ENCODE measurements at places on chromosomes 7 and 10.
A peak's percentile ranks its signal among the peaks of the same experiment; 100 is the strongest.

GRCh38 chr10:3068201-3068967 is 1.0 kb downstream of the PFKP start:
- peak; percentile 42 for DNase-seq

- DNase-seq, result no peak
These were observed 227.7 kb downstream of the SKIDA1 start for GRCh38 chr10:21297603-21298383.

DNA sequence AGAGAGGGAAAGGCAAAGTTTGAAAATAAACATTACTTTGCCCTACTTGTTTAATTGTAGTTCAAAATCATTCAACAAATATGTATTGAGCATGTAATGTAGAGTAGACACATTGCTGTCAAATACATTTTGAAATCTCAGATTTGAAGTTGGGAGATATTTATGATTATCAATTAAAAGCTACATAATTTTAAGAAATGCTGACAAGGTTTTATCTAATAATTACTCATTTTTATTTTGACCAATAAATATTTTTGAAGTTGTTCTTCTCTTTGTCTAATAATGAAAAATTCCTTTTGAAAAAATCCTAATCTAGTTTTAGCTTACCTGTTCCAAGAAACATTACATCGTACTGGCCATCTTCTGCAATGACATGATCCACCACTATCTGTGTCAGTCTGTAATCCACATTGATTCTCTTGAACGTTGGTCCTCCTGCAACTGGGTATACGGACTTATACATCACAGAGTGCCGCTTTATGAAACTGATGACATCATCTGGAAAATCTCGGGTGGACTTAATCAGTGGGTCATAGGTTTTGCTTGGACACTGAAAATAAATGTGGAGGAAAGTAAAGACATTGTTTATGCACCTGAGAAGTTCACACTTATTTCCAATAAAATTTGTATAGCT is 164.7 kb downstream of the SEMA3D start:
- no peak for DNase-seq

- no peak for DNase-seq
These were observed 382.5 kb upstream of the SORCS1 start for GRCh38 chr10:107546986-107547385.

GRCh38 chr7:136640977-136641376 is 227.5 kb upstream of the CHRM2 start:
- DNase-seq, result no peak

- DNase-seq, result no peak
These were observed 31.8 kb upstream of the ABCA13 start for GRCh38 chr7:48139459-48139858.

- no peak for DNase-seq
These were observed 269.9 kb upstream of the FERD3L start for GRCh38 chr7:19415123-19415522.

GRCh38 chr7:134750083-134751062 is 29.1 kb upstream of the CALD1 start:
- DNase-seq, result no peak

GRCh38 chr10:14089556-14090292 is 241.0 kb downstream of the FRMD4A start:
- no peak for DNase-seq

DNA sequence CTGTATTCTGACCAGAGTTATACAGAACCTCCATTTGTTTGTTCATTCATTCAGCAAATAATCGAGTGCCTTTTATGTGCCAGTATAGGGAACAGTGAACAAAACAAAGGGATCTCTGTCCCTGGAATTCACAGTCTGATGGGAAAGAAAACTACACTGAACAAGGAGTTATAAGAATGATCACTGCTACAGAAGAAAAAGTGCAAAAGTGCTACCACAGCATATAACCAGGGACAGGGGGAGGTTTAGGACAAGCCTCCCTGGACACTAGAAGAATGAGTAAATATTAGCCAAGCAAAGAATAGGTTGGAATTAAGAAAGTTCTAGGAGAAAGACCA is 4.2 kb downstream of the CLDN12 start:
- DNase-seq, result no peak

DNA sequence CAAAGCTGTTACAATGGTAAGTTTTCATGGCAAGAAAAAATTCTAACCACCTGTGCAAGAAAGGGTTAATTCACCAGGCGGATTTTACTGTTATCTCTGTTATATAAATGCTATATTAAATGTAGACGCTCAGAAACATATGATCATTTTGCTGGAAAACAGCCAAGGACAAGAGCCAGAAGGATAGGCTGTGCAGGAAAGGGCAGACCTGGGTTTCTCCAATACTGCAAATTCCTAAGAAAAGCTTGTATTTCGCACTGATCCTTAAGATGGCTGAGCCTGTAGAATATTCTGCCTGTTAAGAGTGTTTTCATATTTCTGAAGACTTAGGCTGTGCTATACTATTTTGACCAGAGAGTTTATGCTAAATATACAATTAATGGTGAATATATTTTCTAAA is 564.1 kb upstream of the KCND2 start:
- no peak for DNase-seq

- no peak for DNase-seq
These were observed 3.5 kb upstream of the ZNF282 start for GRCh38 chr7:149191851-149192250.

DNA sequence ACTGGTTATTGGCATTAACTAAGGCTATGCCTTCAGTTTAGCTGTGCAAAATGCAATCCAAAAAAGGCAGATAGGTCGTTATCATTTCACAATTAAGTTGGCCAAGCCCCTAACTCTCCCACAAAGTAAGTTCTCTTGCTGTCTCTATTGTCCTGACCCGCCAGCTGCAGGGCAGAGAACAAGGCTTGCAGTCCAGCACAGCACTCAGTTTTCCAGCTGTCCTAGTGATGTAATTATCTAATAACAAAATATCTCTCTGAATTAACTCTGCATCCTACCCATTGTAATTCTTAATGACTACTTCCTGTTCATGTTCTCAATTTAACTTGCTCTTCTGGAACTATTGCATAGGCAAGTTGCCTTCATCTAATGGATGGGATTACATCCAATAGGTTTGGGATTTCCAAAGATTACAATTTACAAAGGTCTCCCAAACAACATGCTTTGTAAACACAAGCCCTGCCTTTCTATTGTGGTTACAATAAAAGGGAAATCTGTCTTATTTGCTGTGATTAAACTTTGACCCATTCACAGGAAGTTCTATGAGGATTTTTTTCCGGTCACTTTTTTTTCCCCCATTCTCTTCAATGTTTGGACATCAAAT is 55.2 kb downstream of the CDK6 start:
- DNase-seq, result peak; percentile 34

DNA sequence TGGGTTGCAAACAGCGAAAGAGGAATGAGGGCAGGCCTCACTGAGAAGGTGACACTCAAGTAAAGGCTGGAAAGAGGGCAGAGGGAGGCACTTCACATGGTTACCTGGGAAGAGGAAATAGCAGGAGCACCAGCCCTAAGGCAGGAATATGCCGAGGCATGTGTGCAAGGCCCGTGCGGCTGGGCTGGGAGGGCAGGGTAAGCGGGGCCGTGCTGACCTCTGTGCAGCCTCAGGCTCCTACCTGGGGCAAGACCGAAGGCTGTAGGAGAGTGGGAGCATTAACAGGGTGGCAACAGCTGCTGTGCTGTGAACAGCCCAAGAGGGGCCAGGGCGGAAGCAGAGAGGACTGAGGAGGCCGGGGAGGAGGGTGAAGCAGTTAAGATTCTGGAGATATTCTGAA is 24.0 kb upstream of the SH3PXD2A start:
- DNase-seq, result no peak

GRCh38 chr7:108455998-108456677 is at the start of gene NRCAM:
NRCAM (minus strand) TSS chr7:108456436; CDS start chr7:108240064, 216,372 bp downstream.
- DNase-seq, result peak; percentile 92

DNA sequence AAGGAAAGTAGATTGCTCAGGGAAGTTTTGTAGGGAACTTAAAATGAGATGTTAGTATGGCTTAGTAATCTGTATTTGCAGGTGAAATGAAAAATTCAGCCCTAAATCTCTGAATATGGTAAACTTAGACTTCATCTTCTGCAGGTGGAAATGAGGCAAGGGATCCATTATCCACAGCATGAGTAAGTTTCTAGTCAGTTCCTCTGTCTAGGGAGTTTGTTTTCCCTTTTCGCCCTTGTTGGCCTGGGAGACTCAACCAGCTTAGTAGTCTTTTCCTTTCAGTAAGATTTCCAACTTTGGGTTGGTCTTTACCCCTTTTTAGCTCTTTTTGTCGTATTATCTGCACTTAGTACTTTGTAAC is 65.6 kb downstream of the ZEB1 start:
- DNase-seq, result no peak

DNA sequence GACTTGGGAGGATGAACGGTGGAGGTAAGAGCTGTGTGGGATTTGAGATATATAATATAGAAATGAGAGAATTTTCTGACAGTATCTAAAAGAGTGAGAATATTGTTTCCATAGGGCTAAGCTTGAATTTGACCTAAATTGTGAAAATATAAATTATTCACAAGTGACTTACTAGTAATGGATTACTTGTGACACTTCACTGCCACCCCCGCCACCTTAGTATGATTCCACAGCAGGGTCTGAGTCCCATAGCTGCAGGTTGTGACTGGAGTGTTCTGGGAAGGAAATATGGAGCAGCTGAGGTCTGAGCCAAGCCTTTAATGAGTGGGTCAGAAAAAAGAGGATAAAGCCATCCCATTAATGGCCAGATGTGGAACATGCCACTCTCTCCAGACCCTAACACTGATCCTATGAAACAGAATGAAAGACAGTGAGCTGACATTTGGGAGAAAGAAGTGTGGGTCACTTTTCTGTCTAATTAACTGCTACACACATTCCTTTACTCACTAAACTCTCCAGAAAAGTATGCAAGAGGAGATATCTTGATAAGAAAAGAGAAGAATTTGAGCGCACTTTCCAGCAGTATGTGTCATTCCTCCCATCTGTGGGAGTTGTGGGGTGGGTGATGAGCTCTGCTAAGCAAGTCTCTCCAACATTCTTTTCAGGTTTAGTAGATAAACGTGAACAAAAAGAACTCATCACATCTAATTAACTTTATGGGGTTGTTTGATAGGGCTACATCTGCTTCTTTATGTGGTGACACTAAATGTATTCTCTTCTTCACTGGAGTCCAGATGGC is 1193.4 kb downstream of the SORCS3 start:
- no peak for DNase-seq

- DNase-seq, result no peak
These were observed 233.8 kb downstream of the SORCS1 start for GRCh38 chr10:106930751-106931150.

DNA sequence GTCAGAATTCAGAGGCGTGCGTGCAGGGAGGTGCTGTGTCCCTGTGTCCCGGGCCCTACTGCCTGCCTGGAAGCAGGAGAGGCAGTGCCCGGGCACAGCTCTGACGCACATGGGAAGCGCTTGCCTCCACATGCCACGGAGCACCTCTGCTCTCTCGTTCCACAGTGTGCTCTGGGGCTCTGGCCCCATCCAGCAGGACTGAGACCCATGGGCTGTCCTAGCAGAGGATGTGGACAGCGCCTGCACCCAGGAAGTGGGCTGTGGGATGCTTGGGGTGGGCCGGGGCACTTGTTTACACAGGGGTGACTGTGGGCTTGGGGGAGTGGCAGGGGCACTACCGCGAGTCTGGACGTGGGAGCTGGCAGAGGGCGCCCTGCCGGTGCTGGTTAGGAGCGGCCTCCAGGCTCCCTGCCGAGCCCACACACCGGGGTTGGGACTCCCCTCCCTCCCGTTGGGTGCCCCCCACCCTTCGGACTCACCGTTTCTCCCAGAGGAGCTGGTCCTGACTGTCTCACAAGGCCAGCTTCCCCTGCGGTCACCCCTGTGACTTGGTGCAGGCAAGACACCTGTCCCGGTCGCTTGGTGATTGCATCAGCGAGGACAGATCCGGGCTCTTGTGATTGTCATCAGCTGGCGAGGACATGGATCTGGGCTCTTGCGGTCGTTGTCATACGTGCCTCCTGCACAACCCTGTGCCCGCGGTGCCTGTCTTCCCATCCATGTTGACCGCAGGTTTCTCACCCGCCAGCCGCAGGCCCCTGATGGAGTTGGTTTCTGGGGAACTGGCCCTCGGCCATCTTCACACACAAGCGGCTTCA is 83.1 kb downstream of the NKX6-2 start:
- DNase-seq, result no peak

GRCh38 chr7:44438816-44439215 is 51.6 kb downstream of the NUDCD3 start:
- DNase-seq, result no peak

DNA sequence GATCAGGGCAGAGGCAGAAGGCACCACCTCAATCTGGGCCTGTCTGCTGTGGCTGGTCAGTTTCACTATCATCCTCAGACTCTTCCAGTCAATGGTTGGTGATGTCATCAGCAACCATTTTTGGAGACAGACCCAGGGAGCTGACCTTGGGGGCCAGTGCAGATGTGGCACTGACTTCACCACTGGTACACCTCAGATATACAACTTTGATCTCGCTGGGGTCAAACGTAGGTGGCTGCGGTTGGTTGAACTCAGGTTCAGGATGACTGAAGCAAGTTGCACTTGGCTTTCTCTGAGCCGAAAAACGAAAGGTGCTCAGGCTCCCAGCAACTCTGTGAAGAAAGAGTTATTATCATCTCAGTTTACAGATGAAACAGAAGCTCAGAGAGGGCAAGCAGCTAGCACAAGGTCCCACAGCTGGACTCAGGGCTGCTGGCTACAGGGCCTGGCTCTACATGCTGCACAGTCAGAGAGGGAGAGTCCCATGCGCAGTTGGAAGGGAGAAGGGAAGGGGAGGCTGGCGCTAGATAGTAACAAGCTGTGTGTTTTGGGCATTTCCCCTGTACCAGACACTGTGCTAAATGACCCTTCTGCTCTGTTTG is 27.2 kb downstream of the ANKRD16 start:
- no peak for DNase-seq

DNA sequence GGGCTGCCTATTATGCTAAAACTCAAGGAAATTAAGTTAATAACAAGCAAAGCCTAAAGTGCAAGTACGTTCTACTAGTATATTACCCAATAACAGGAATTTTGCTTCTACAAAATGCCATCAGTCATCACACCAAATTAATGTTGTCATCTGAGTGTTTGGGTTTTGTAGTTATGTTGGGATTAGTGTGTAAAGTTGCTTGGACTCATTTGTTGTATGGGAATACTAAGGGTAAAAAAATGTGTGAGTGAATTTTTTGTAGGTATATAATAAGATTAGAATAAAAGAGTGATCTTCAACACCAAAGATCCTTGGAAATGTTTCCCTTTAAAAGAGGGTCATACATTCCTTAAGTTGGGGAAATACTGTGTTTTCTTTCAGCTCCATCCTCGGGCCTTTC is 38.6 kb downstream of the NRP1 start:
- no peak for DNase-seq

GRCh38 chr10:81306971-81307782 is 567.8 kb upstream of the NRG3 start:
- no peak for DNase-seq

GRCh38 chr10:1499359-1499957 is 237.9 kb downstream of the ADARB2 start:
- DNase-seq, result no peak

- DNase-seq, result no peak
These were observed 176.9 kb downstream of the RPS24 start for GRCh38 chr10:78210548-78210947.

- DNase-seq, result no peak
These were observed 80.1 kb upstream of the EMX2 start for GRCh38 chr10:117462424-117462792.
